ENCODE measurements at places on chromosomes 6 and 20.

- DNase-seq, result no peak
Measured at GRCh38 chr6:98967616-98968015, 19.9 kb upstream of the FBXL4 start.

DNA sequence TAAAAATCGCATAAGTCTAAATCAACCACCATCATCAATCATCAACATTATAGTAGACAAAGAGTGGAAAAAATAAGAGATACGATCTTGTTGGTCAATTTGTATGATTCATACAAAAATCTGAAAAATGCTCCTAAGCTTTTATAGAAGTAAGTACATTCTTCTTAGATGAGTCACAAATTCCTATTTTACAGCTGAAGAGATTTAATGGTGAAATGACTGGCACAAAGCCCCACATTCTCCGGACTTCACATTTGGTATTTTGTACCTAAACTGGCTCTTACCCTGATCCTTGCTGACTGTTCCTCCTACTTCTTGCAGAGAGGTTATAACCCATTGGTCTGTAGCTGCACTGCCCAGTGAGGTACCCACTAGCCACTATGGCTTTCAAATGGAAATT lies 29.9 kb upstream of the PREP start:
- peak; percentile 5 for DNase-seq

DNA sequence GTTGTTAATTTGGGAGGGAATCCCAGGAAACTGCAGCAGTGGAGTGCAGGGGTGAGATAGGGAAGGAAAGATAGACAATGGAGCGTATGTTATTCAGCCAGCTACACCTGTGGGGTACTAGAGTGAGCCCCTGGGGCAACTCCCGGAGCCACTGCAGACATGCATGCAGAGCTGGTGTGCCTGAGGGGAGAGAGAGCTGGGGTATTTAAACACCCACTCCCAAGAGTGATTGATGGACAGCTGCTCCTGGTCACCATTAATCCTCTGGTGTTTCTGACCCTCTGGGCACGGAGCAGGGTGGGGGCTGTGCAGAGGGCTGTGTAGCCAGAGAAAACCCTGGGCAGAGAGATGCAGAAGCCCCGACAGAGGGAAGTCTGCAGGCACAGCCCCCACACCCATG lies 146.7 kb upstream of the CDH4 start:
- no peak for DNase-seq

GRCh38 chr20:46065691-46066090 lies 24.1 kb downstream of the NCOA5 start:
- no peak for DNase-seq

GRCh38 chr6:81166770-81167169 lies 585.7 kb downstream of the TENT5A start:
- peak; percentile 31 for DNase-seq

GRCh38 chr6:170529839-170530469 lies 23.2 kb downstream of the PSMB1 start:
- peak; percentile 93 for DNase-seq
